Endothelial cell of umbilical vein (primary cell): ENCODE measurements at places on chromosomes 5 and 9. TPM values are rescaled to one million over a fixed set of nuclear protein-coding genes. Genes with fewer than 3 reads are reported as not detected.

Gene NPR3
- polyA plus RNA-seq, result 0.01 and 0.03 TPM in 2 replicates

Gene ENC1
- 53.3 and 59.7 TPM in 2 replicates for polyA plus RNA-seq

Gene INSL6
- polyA plus RNA-seq, result not detected in 2 replicates

Gene AFF4
- polyA plus RNA-seq, result 21.3 and 27.0 TPM in 2 replicates

Gene SPINK7
- not detected in 2 replicates for polyA plus RNA-seq

Gene MZB1
- polyA plus RNA-seq, result 0.06 TPM in 1 of 2 replicates, not detected in the other

Gene CCL27
- not detected in 2 replicates for polyA plus RNA-seq

Gene C9orf50
- 0.05 TPM in 1 of 2 replicates, not detected in the other for polyA plus RNA-seq

Gene ACTL7A
- not detected in 2 replicates for polyA plus RNA-seq

Gene DOK3
- 4.8 and 5.1 TPM in 2 replicates for polyA plus RNA-seq

Gene GMCL2
- polyA plus RNA-seq, result not detected in 2 replicates

Gene LAMC3
- 0.13 and 0.18 TPM in 2 replicates for polyA plus RNA-seq

Gene SPINK5
- polyA plus RNA-seq, result 0.06 and 0.12 TPM in 2 replicates

Gene AIF1L
- 17.8 and 19.8 TPM in 2 replicates for polyA plus RNA-seq

Gene WNK2
- polyA plus RNA-seq, result not detected in 2 replicates

Gene MYOZ3
- 0.43 and 0.59 TPM in 2 replicates for polyA plus RNA-seq

Gene TARS1
- 32.0 and 39.1 TPM in 2 replicates for polyA plus RNA-seq

Gene PLPP1
- 22.1 and 25.9 TPM in 2 replicates for polyA plus RNA-seq

Gene CCL21
- polyA plus RNA-seq, result 0.17 TPM in 1 of 2 replicates, not detected in the other

Gene CKMT2
- polyA plus RNA-seq, result not detected in 2 replicates

Gene LVRN
- 0.11 TPM in 2 replicates for polyA plus RNA-seq

Gene GOLM1
- 42.7 and 49.8 TPM in 2 replicates for polyA plus RNA-seq

Gene SELENOP
- 0.22 and 0.35 TPM in 2 replicates for polyA plus RNA-seq

Gene GRIA1
- not detected in 2 replicates for polyA plus RNA-seq

Gene RNF183
- not detected in 2 replicates for polyA plus RNA-seq

Gene CRHBP
- 0.08 and 0.27 TPM in 2 replicates for polyA plus RNA-seq

Gene PCDHGA12
- polyA plus RNA-seq, result 3.2 and 4.2 TPM in 2 replicates

Gene LCN9
- not detected in 2 replicates for polyA plus RNA-seq

Gene OR13C5
- not detected in 2 replicates for polyA plus RNA-seq

Gene BTNL3
- polyA plus RNA-seq, result not detected in 2 replicates

Gene MARCHF11
- polyA plus RNA-seq, result not detected in 2 replicates

Gene ADAMTS2
- polyA plus RNA-seq, result 0.02 TPM in 1 of 2 replicates, not detected in the other

Gene HSD17B4
- 91.4 and 117 TPM in 2 replicates for polyA plus RNA-seq

Gene HAVCR2
- polyA plus RNA-seq, result 0.03 TPM in 1 of 2 replicates, not detected in the other

Gene PCDHA7
- 0.07 and 0.30 TPM in 2 replicates for polyA plus RNA-seq

Gene NTNG2
- 0.08 and 0.11 TPM in 2 replicates for polyA plus RNA-seq

Gene ZNF354C
- 1.2 and 1.5 TPM in 2 replicates for polyA plus RNA-seq

Gene TXNDC8
- polyA plus RNA-seq, result not detected in 2 replicates

Gene MAMDC2
- 1.1 TPM in 2 replicates for polyA plus RNA-seq

Gene IL31RA
- polyA plus RNA-seq, result 0.06 and 0.14 TPM in 2 replicates

Gene AQP3
- 1.8 and 1.9 TPM in 2 replicates for polyA plus RNA-seq

Gene EFCAB9
- polyA plus RNA-seq, result not detected in 2 replicates

Gene FST
- 13.7 and 20.8 TPM in 2 replicates for polyA plus RNA-seq

Gene SLC6A3
- polyA plus RNA-seq, result not detected in 2 replicates

Gene CATSPER3
- polyA plus RNA-seq, result 0.35 and 0.43 TPM in 2 replicates

Gene SLC4A9
- polyA plus RNA-seq, result not detected in 2 replicates

Gene GBGT1
- polyA plus RNA-seq, result 56.3 and 68.8 TPM in 2 replicates

Gene IL12B
- polyA plus RNA-seq, result not detected in 2 replicates

Gene C9orf43
- 0.08 and 0.25 TPM in 2 replicates for polyA plus RNA-seq

Gene FCN2
- not detected in 2 replicates for polyA plus RNA-seq

Gene SCGB3A2
- not detected in 2 replicates for polyA plus RNA-seq

Gene PCDHGA2
- 1.9 and 2.0 TPM in 2 replicates for polyA plus RNA-seq

Gene GLRA1
- polyA plus RNA-seq, result not detected in 2 replicates

Gene C9orf153
- polyA plus RNA-seq, result not detected in 2 replicates

Gene TPPP
- 0.04 and 0.08 TPM in 2 replicates for polyA plus RNA-seq

Gene ABL1
- polyA plus RNA-seq, result 31.1 and 32.1 TPM in 2 replicates

Gene ORM2
- not detected in 2 replicates for polyA plus RNA-seq

Gene WDR38
- polyA plus RNA-seq, result not detected in 2 replicates

Gene COL15A1
- not detected in 2 replicates for polyA plus RNA-seq
